ENCODE measurements at places on chromosomes 3 and 15.

DNA sequence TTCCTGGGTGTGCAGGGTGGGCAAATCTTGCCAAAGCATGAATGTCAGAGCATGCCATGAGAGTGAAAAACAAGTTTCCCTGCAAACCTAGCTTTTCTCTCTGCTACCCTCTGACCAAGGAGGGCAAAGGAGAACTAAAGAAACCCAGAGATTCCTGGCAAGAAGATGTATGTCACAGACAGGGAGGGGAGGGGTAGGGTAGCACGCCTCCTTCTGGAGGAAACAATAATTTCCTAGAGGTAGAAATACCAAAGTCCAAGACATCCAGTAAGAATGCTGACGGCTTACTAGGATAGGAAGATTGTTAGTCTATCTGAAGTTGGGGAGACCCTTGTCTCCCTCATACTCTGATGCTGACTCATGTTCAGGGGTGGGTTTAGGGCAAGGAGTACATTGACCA, 203.9 kb downstream of the NR1D2 start:
- DNase-seq = no peak

GRCh38 chr15:34043391-34043790, 4.4 kb upstream of the AVEN start:
- no peak for DNase-seq

DNA sequence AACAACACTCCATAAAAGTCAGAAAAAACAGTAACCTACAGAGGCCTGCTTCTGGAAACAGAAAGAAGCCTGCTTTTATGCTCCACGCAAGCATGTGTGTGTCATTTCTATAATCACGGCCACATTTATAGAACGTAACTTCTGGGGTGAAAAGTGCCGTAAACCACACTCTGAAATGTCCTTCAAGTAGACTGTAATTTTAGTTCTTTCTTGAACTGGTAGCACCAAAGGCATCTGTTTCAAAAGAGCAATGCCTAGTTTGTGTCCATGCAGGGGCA, 19.5 kb upstream of the CMTM7 start:
- DNase-seq = no peak

GRCh38 chr3:172675441-172676193, 35.2 kb downstream of the NCEH1 start:
- no peak for DNase-seq

- DNase-seq = no peak
Observed at GRCh38 chr15:85976986-85977385, 102.7 kb upstream of the AGBL1 start.

GRCh38 chr3:158649791-158650190, 5.5 kb downstream of the GFM1 start:
- DNase-seq = no peak

GRCh38 chr3:39378957-39379777, 4.0 kb upstream of the SLC25A38 start:
- no peak for DNase-seq

DNA sequence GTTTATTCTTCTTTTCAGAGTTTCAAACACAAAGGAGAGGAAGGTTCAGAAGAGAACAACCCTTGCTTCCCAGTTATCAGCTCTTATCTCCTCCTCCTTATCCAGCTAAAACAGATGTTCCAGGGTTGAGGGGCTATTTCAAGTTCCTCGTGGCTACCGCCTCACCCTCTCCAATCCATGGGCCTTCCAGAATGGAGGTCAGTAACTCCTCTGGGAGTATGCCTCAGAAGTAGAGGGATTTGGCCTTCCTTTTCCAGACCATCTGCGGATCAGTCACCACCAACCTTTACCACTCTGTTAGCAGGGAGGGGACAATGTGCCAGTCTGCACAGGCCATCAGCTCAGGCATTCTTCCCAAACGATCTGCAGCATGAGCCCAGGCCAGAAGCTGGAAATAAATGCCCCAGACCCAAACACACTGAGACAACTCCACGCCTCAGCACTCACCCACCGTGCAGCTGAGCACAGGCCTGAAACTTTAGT, 14.8 kb downstream of the HTR3C start:
- DNase-seq = no peak

GRCh38 chr3:106827515-106828213, 549.6 kb upstream of the CCDC54 start:
- DNase-seq = no peak

Measured in activated CD4-positive, CD25-positive, alpha-beta regulatory T cell (primary cell).